ENCODE measurements at places on chromosomes 2 and 18.

- DNase-seq = no peak
These were observed 416.0 kb upstream of the HS6ST1 start for GRCh38 chr2:128734521-128735295.

DNA sequence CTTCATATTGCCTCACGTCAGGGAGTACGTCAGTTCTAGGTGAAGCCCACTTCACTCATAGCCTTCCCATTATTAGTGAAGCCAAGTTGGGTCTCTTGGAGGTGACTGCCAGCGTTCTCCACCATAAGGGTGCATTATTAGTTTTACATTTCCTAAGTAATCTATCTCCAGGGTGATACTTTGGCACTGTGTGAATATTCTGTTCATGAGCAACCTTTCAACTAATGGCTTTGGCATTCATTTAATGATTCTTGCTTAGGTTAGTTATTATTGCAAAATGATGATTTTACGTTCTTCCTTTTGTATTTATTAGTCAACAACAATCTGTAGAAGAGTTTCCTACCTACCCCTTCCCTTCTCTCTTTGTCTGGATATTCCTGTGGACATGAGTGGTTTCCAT lies 97.5 kb downstream of the MAP4K4 start:
- DNase-seq = no peak

- no peak for DNase-seq
These were observed 131.0 kb downstream of the ALPK2 start for GRCh38 chr18:58497845-58498244.

DNA sequence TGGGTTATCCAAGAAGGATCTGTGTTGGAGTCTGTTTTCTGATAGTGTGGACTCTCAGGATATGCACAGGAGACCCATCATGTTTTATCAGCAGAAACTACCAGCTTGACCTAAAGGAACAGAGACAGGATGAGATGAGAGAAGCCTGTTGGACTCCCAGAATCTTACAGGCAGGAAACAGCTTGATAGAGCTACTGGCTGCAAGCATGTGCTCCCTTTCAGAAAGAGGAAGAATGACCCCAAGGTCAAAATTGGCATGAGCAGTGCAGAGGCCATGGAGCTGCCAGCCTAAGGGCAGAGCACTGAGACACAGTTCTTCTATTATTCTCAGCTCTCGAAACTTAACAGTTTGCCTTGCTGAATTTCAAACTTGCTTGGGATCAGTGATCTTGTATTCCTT lies 135.2 kb upstream of the NFATC1 start:
- no peak for DNase-seq

DNA sequence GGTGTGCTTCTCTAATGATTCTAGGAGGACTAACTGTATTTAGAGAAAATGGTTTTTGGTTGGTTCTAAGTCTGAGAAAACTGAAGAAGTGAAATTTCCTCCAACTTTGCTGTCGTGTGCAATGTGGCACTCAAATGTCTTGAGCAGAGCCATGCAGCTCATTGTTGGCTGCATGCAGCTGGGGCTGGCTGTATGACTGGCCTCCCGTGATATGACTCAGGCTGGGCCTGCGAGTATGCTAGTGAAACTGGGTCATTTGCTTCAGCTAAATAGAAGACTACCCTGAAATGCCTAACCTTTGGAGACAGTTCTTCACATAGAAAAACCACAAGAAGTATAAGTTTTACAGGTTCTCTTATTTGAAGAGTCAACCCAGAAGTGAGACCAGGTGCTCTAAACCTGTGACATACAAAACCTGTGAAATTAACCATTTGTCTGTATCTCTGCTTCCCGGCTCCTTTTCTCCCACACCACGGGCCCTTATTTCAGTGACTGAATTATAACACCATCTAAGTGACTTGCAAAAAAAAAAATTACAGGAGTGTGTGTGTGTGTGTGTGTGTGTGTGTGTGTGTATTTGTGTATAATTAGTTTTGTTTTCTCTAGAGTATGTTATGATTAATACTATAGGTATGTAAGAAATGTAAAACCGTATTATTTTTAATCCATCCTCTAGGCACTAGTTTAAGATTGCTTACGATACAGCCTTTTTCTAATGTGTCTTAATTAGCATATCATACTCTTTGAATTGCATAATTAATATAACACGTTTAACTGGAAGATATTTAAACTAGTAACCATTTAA lies 15.9 kb downstream of the POLI start:
- DNase-seq = no peak

- DNase-seq = no peak
These were observed 52.4 kb downstream of the EMX1 start for GRCh38 chr2:72969706-72970105.

GRCh38 chr2:144320491-144320890 lies 199.4 kb downstream of the ZEB2 start:
- no peak for DNase-seq

DNA sequence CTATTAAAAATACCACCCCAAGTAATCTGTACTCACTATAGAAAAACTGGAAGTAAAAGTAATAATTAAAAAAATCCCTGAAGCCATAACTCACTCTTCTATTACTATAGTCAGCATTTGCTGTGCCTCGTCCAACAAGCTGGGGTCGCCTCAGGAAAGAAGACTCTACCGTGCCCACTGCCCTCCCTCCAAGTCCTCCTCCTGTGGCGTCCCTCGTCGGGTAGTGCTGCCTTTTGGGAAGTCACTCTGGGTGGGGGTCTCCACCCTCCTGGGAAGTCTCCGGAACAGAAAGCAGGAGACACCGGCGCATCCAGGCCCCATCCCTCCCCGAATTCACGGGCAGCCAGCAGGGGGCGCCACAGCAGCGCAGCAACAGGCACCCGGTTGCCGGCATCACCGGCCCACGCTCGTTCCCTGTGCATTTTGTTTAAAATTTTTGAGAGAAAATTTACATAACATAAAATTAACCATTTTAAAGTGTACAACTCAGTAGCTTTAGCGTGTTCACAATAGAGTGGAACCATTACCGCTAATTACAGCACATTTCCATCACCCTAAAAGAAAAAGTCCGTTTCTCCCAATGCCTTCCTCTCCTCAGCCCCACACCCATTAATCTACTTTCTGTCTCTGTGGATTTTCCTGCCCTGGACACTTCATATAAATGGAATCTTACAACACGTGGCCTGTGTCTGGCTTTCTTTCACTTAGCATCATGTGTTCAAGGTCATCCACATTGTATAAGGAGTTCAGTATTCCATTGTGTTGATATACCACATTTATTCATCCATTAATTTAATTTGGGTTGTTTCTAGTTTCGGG lies 62.2 kb downstream of the ADNP2 start:
- peak; percentile 23 for DNase-seq

- no peak for DNase-seq
These were observed 5.4 kb downstream of the TGFBRAP1 start for GRCh38 chr2:105324101-105324500.

DNA sequence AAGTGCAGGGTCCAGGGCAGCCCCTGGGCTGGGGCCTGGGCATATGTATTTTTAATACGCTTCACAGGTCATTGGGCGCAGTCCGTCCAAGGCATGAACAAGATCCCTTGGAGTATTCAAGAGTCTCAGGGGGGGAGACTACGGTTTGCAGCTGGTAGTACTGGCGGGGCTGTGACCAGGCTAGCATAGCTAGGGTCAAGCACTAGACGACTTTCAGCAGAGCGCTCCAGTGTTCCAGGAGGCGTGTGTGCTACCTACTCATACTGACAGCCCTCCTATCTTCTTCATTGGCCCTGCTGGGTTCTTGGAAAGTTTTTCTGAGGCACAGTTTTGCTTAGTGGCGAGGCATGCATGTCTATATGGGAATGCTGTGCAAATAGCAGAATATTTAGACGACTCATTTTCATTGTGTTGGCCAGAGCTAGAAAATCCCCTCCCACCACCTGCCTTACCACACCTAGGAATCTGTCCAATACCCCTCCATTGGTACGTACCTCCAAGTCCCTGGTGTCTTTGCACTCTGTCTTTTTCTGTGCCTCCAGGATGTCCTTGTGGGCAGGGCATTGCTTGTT lies 68.2 kb downstream of the GLI2 start:
- no peak for DNase-seq

GRCh38 chr2:239370876-239371725 lies 29.7 kb downstream of the HDAC4 start:
- DNase-seq = no peak

GRCh38 chr2:29606104-29607037 lies 315.0 kb downstream of the ALK start:
- no peak for DNase-seq

DNA sequence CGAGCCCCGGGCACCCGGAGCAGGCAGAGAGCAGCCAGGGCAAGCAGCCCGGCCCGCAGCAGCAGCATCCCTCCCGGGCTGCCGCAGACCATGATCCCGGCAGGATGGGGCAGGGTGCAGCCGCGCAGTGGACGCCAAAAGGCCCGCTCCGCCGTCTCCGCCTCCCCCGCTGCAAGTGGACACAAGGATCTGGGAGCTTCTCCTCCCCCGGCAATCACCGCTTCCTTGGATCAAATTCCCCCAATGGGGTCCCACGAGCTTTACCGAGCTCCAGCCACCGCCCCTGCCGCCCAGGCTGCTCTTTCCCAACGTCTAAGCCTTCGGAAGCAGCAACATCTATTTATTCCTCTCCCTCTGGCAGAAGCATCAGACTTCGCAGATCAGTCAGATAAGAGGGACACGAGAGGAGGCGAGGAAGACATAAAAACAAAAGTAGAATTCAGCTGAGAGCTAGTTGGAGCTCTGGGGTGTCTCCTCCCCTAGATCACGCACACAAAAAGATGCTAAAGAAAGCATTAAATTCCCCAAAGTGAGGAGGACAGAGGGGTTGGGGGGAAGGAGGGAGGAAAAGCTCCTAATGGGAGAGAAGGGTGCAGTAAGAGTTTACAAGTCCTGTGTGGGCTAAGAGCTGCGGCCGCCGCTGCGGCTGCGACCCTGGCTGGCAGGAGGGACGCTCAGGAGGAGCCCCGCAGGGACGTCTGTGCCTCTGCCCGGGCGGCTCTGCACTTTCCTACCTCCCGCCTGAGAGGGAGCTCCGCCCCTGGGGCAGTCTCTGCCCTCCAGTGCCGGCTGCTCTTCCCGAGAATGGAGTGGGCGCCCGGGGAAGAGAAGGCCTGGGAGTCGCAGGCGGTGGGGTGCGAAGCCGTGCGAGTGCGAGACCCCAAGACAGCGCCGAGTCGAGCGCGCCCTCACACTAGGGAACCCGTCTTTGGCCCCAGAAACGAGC lies at the start of gene FRZB:
TSS of gene FRZB (minus strand) at position 177 of the 946 bp plus-strand sequence. CDS start at position 92, 85 bp downstream.
- no peak for DNase-seq

DNA sequence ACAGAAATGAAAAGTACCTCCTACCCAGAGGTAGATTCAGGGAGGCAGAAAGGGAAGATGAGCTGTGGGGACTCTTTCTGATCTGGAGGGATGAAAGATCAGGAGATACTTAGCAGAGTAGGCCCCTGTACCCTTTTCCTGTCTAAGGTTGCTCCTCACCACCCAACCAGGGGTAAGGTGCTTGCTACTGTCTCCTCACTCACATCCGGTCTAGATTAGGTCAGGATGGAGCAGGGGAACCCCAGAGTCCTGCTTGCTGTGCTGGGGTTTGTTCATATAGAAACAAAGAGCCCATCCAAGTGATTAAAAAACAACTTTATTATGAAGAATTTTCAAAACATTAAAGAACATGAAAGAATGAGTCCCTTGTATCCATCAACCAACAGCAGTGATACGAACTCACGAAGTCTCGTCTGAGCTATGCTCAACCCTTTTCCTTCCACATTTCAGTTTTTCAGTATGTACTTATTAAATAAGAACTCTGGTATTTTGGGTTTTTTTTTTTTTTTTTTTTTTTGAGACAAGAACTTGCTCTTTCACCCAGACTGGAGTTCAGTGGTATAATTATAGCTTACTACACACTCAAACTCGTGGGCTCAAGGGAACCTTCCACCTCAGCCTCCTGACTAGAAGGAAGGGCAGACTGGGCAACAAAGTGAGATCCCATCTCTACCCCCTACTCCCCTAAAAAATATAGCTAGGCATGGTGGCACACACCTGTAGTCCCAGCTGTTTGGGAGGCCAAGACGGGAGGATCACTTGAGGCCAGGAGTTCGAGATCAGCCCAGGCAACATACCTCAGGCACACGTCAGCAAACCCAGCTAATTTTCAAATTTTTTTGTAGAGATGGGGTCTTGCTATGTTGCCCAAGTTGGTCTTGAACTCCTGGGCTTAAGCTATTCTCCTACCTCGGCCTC lies 28.5 kb upstream of the MCFD2 start:
- no peak for DNase-seq

DNA sequence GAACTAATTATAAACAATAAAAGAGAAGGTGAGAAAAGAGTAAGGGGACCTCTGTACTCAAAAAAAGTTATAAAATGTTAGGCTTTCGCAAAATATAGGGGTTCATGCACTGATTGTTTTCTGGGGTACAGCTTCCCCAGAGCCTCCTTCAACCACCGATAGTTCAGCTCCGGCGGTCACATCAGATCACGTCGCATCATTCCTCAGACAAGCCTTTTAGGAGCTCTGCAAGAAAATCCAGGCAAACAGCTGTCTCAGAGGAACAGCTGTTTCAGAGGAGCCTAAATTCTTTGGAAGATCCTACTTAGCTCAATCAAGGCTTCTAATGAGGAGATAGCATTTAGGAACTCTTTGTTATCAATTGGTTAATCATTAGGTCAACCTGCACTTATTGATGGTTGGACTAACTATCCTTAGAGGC lies 78.7 kb downstream of the MYCN start:
- no peak for DNase-seq

- no peak for DNase-seq
These were observed 179.7 kb downstream of the ICOS start for GRCh38 chr2:204116159-204116792.

- DNase-seq = no peak
These were observed 89.4 kb downstream of the SCN3A start for GRCh38 chr2:165114346-165114939.

DNA sequence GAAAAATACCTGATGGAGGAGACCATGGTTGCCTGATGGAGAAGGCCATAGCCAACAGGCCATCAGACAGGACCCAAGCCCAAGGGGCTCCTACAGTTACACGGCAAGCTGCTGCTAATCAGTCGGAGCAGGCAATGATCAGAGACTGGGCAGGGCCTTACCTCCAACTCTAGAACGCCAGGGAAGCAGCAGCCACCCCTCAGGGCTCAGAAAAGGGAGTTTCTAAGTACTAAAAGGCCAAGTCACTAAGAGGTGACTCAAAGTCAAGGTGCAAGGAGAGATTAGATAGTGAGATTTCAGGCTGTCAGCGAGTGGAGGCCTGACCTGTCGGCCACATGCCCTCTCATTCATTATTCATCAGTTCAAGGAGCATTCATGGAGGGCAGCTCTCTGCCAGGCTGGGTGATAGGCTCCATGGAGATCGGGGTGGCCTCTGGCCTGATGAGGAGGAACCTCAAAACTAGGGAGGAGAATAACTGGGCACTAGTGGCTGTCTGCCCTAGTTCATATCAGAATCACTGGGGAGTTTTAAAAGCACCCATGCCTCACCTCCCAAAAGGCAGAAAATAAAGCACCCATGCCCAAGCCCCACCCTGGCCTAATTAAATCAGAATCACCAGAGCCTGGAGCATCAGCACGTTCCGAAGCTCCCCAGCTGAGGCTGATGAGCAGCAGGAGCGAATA lies 3.6 kb downstream of the VIL1 start:
- no peak for DNase-seq
